ENCODE measurements at places on chromosomes 6 and 20.

DNA sequence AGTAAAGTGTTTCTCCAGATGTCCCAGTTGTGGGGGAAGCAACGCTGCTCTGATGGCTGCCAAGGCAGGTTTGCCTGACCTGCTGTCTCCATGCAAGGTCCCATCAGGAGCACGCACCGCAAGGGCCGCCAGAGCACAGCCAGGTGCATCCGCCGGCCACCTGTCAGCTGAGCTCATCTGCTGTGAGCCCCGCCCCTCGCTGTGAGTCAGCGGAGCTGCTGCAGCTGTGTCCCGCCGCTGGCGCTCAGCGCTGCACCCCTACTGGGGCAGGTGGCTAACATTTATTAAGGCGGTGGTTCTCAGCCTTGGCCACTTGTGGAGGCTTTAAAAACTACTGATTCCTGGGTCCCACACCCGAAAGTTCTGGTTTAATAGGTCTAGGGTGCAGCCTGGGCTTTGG is 225.7 kb downstream of the UST start:
- DNase-seq = no peak

DNA sequence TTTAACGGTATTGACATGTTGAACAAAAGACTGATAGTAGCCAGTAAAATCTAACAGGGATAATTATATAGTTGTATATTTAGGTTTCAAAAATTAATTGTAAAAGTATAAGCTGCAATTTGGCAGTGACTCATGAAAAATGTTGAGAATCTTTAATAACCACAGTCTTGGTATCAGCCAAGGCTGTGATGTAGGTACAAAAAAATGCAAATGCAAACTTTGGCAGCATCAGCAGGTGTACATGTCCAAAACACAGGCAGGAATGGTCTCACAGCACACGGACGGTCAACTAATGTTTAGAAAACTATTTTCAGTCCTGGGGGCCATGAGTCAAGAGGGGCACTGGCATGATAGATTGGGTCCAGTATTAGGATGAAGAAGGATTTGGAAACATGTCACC is 58.5 kb upstream of the BEND3 start:
- no peak for DNase-seq

DNA sequence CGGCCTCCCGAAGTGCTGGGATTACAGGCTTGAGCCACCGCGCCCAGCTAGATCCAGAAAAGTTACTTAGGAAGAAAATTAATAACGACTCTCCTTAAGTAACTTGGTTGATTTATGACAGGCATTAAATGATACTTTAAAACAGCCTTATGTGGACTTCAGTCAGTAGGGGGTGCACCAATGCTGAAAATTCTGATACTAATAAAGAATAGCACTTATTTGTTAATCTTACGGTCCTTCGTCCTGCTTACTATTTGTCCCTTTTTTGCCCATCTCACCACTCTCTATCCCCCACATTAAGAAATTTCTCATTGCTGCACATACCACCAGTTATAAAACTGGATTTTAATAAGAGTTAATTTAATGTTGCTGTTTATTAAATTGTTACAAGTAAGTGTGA is 12.7 kb upstream of the PRELID3B start:
- DNase-seq = no peak

DNA sequence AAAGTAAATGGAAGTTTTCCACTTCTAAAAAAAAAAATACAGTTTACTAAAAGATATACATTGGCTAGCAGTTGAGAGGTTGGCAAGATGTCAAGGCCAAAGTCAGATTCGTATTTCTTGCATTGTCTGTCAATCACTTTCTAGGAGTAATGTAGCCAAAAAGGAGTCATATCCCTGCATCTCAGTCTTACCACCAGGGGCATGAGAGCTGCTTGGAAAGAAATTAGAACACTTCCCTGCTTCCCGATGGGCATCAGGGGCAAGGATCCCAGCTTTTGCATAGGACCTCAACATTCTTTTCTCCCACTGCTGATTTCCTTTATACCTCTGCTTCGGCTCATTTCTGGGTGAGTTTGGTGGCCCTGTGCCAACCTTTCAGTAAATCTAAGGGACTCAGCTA is 581.0 kb upstream of the MAP3K7 start:
- no peak for DNase-seq

- no peak for DNase-seq
Measured at GRCh38 chr20:18019068-18019467, 38.6 kb downstream of the OVOL2 start.

GRCh38 chr6:128057541-128057940 is 156.7 kb upstream of the THEMIS start:
- DNase-seq = no peak

DNA sequence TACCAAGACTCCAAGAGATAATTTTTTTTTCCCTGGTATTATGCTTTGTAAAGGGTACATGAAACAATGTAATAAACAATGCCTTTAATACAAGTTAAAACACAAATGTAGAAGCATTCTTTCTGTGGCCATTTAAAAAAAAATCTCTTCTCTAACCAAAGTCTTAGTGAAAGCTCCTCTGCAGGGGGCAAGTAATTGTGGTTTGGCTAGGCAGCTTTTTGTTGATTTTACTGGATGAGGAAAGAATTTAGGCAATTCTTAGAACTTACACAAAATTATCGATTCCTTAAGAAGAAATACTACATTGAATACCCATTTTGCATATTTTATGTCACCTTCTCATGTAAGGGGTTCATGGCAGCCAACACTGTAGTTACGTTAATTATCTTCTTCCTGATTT is 12.4 kb downstream of the TFB1M start:
- no peak for DNase-seq

DNA sequence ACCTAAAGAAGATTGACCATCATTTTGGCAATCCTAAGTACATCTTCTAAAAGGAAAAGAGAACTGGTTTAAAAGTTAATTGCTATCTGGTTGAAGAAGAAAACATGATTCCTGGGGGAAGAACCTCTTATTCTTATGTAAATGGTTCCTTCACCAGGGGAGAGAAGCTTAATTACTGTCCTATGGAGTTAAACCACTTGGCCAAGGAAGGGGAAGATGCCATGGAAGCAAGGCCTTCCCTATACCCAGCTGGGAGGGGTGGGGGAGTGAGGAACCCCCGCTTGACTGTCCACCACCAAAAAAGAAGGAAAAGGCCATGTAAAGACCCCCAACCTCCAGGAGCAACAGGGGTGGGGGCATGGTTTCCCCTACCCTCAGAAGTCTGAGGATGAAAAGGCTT is 962.1 kb downstream of the GRIK2 start:
- no peak for DNase-seq

- DNase-seq = no peak
Measured at GRCh38 chr20:18091623-18092022, 33.9 kb upstream of the OVOL2 start.

DNA sequence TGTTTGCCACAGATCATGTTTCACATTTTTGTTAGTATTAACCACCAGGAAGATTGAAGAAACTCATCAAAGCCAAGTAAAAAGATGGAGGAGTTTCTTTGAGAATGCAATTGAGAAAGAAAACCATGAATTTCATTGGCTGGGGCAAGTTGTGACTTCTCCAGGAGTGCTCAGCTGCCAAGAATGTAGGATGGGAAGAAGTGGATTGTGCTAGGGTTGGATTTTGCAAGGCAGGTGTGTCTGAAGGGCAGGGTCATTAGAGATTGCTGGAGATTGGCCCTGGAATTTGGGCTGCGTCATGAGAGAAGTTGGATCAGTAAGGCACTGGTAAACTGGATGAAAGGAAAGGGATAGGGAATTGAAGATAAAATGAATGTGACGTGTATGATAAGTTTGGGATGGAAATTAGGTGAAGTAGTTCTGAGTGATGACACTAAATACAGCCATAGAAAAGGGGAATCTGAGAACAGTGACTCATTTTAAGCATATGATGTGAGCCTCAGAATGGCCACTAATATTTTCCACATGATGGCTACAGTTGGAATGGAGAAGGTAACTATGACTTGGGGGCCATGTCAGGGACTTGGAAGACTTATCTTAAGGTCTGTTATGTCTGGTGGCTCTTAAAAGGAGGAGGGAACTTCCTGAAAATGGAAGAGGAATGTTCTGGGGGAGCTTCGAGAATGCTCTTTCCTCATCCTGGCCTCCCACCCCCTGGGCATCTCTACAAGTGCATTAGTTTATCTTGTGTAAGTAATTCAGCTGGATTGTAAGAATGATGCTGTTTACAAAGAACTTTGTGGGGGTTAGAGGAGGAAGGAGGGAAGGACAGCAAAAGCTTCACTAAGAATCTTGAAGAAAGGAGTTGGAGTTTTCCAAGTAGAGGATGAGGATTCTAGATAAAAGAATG is 27.8 kb upstream of the ERVFRD-1 start:
- DNase-seq = no peak

DNA sequence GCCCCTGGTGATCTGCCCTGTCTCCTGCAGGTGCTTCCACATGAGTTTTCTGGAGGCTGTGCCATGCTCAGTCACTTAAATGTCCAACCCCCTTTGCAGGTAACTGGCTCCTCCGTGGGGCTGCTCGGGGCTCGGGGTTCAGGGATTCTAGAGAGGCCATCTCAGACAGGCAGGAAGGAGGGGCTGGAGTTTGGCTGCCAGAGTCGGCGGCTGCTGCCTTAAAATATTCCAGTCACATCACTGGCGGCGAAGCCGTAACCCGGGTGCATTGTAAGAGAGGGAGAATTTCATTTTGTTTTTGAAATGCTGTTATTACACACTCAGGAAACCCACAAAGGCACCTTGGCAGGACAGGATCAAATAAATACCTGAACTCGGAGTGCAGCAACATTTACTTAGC is 212.9 kb upstream of the PMEPA1 start:
- no peak for DNase-seq

GRCh38 chr6:164749221-164750064 is 560.0 kb downstream of the C6orf118 start:
- no peak for DNase-seq

GRCh38 chr6:120648713-120649112 is 685.6 kb downstream of the TBC1D32 start:
- no peak for DNase-seq

DNA sequence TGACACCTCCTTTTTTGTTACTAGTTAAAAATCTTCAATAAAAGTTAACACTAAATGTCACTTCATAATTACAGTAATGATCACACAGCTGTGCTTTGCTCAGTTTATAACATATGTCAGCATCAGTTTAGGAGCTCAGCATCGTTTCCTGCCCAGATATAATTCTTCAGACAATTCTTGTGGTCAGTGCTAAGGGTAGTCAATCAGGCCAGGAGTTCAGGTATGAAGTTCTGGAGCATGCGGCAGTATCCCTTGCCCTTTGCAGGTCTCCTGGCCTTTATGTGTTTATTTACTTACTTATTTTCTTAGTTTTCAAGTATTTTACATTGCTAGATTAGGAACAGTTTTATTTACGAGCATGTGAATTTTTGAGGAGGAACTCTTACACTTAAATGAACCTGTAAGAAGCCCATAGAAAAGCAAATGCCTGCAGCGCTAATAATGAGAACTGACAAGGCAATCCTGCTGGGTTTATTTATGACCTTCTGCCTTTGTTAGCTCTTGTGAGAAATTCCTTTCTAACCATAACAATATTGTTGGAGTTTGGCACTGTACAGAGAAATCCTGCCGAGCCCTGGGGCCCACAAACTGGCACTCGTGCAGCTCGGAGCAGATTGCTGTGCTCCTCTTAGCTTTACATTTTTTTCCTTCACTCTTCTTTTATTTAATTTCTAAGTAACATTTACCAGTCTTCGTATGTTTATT is 252.8 kb downstream of the TMEM242 start:
- no peak for DNase-seq

DNA sequence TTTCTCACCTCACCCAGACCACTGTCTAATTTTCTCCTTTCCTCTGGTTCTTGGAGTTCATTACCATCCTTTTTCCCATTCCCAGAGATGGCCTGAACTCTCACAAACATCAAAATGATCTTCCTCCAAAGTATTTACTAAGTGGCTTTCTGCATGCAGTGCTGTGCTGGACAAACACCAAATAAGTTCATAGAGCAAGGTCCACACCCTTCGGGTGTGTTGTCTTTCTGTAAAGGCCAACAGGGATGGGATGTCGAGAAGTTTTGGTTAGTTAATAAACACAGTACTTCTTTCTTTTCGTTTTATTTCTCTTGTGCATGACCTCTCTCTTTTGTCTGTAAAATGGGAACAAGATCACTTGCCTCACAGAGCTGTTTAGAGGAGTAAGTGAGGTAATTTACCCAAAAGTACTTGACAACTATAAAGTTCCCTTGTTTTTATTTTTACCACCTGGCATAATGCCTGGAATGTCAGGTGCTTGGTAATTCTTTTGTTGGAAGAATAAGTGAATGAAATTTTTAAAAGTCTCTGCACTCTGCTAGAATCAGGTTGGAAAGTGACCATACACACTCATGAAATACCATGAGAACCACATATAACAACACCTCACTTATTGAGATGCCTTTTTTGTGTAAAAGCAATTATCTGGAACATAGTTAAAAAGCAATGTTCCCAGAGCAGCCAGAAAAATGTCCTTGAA is 22.8 kb upstream of the CCN6 start:
- DNase-seq = no peak

GRCh38 chr20:33636776-33637175 is 25.4 kb upstream of the C20orf144 start:
- no peak for DNase-seq

DNA sequence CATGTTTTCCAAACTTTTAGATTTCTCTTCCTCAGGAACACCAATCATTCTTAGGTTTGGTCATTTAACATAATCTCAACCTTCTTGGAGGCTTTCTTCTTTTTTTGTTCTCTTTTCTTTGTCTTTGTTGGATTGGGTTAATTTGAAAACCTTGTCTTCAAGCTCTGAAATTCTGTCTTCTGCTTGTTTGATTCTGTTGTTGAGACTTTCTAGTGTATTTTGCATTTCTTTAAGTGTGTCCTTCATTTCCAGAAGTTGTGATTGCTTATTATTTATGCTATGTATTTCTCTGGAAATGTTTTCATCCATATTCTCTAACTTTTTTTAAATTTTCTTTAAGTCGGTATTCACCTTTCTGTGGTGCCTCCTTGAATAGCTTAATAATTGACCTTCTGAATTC is 42.2 kb downstream of the STMND1 start:
- no peak for DNase-seq

DNA sequence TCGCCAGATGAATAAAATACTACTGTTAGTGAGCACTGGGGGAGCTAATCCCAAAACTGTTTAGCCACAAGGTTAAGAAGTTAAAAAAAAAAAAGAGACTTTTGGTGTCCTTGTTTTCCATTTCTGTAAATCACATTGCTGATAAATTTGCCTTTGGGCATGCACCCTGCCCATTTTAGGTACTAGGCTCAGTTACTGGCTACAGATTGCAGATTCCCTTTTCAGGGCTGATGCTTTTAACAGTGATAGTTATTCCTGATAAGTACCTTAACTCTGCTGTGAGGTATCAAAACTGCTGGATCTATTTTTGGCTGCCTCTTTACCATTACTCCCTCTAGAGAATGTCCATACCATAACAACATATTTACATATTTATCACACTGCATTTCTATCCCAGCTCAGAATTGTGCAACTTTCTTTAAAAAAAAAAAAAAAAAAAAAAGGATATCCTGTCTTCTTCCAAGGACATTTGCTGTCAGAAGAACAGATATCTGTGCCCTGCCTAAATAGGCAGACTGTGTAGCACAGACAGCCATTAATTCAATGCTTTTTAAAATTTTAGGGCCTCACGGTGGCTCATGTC is 94.5 kb downstream of the SSR1 start:
- no peak for DNase-seq

Data from stimulated activated CD8-positive, alpha-beta memory T cell treated with anti-CD3 and anti-CD28 coated beads, Interleukin-7, amount 100 ng/mL, for 24 hours (primary cell).